ENCODE measurements at places on chromosomes 4 and X. TPM values are rescaled to one million over a fixed set of nuclear protein-coding genes. Genes with fewer than 3 reads are reported as not detected.
A peak's percentile ranks its signal among the peaks of the same experiment; 100 is the strongest.

CXCL5 gene
- total RNA-seq: 0.23 TPM

DNA sequence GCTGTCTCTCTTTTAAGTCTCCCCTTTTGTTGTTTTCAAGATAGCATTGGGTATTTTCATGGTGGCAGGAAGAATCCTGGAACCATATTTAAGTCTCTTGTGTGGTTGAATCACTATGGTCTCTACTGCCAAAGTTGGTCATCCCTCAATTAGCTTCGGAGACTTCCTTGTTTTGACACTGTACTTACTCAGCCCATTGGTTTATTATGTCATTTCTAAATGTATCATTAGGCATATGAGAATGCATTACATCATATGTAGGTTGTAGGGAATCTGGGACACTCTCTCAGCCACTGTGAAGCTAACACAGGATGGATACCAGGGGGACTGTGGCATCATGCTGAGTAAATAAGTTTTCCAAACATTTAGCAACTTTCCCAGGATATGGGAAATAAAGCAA lies 211.8 kb downstream of the DTHD1 start:
- no peaks in the 10 kb centered on the region for H3K27me3 ChIP-seq
- no peak overlapping the region for H3K4me3 ChIP-seq
- no peak for DNase-seq
- no peaks in the 10 kb centered on the region for H3K36me3 ChIP-seq

- no peaks in the 10 kb centered on the region for H3K36me3 ChIP-seq
- no peak overlapping the region for H3K4me3 ChIP-seq
- no peak overlapping the region for H3K27ac ChIP-seq
Observed at GRCh38 chr4:141425124-141425523, 204.4 kb downstream of the ZNF330 start.

DNA sequence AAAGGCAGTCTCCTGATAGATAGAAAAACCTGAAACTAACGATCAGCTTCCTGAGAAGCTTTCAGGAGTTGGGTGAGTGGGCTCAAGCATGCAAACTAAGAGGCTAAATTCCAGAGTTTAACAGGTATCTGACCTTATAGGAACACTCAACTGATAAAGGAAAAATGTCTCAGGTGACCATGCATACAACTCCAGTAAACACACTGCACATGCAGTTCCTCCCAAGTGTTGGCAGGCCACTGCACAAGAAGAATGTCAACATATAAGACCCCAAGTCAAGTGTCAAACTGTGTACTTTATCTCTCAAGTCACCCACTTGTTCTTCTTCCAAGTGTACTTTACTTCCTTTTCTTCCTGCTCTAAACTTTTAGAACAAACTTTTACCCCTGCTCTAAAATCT lies 981.2 kb downstream of the FAM133A start:
- no peak overlapping the region for H3K4me3 ChIP-seq
- no peaks in the 10 kb centered on the region for H3K27me3 ChIP-seq
- no peaks in the 10 kb centered on the region for H3K4me1 ChIP-seq
- H3K27ac ChIP-seq: no peak overlapping the region
- DNase-seq: no peak
- no peaks in the 10 kb centered on the region for H3K36me3 ChIP-seq

GRCh38 chr4:39763714-39764572 lies 66.0 kb downstream of the UBE2K start:
- no peak overlapping the region for H3K4me3 ChIP-seq
- DNase-seq: no peak
- H3K36me3 ChIP-seq: no peaks in the 10 kb centered on the region
- H3K27me3 ChIP-seq: no peaks in the 10 kb centered on the region

BMP3 gene
- total RNA-seq: not detected

MAGEA2B gene
- total RNA-seq: not detected

DMD gene
- total RNA-seq: 29.5 TPM

GRCh38 chr4:95021099-95021498 lies 263.3 kb downstream of the BMPR1B start:
- no peak overlapping the region for H3K27ac ChIP-seq
- H3K27me3 ChIP-seq: no peaks in the 10 kb centered on the region
- no peak overlapping the region for H3K4me3 ChIP-seq

GRCh38 chrX:68894513-68895340 lies 65.9 kb downstream of the EFNB1 start:
- no peak overlapping the region for H3K4me3 ChIP-seq
- H3K4me1 ChIP-seq: no peaks in the 10 kb centered on the region
- H3K27ac ChIP-seq: peak overlapping the region; percentile 57
- peak; percentile 22 for DNase-seq
